ENCODE measurements at places on chromosomes 1 and 21. TPM values are rescaled to one million over a fixed set of nuclear protein-coding genes. Genes with fewer than 3 reads are reported as not detected.

DNA sequence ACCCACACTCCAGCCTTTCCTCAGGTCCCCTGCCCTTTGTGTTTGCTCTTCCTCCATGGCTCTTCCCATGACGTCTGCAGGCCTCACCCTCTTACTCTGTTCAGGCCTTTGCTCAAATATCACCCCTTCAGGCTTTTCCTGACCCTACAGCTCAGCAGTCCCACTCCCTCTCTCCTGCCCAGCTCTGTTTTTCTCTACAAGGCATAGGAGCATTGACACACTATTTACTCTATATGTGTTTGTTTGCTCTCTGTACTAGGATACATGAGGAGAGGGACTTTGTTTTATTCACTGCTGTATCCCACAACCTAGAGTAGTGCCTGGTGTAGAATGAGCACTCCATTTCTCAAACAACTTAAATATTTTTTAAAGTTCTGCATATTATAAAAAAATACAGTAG lies 107.4 kb upstream of the COA6 start:
- no peak for DNase-seq
- H3K4me3 ChIP-seq: no peak overlapping the region
- H3K27ac ChIP-seq: no peak overlapping the region
- H3K4me1 ChIP-seq: no peaks in the 10 kb centered on the region
- H3K36me3 ChIP-seq: no peaks in the 10 kb centered on the region

DNA sequence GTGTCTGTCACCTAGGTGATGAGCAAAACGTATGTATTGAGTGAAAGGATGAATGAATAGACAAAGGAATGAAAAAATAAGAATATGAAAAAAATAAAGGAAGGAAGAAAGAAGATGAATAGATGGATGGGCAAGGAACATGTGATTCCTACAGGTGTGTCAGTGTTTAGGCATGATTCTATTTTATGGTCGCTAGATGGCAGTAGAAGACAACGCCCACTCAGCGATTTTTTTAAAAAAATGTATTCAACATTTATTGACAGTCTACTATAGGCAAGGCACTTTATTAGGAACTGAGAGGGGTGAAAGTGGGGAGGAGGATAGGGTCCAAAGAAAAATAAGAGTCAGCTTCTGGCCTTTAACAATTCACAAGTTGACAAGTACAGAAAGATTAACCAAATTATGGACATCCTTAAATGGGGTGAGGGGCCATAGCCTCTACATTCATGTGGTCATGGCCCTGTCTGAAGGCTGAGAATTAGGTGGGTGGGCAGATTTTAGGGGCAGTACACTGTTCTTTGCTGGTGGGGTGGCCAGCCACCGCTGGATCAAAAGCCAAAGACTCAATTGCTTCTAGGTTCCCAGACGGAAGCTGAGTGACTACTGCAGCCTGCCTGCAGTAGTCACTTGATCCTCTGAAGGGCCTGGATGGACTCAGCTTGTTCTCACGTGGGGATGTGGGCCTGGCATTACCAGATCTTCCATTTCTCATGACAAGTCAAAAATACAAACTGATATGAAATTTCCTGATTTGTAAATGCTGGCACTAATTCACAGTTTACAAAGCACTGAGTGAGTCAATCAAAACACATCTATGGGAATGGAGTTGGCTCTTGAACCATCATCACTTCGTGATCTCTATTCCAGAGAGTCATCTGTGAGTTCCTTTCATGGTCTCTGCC lies 83.9 kb downstream of the FASLG start:
- DNase-seq: peak; percentile 41
- no peaks in the 10 kb centered on the region for H3K36me3 ChIP-seq
- no peaks in the 10 kb centered on the region for H3K27me3 ChIP-seq
- no peak overlapping the region for H3K27ac ChIP-seq
- H3K4me3 ChIP-seq: no peak overlapping the region
- H3K4me1 ChIP-seq: peaks cover 17% of the 10 kb centered on the region

DNA sequence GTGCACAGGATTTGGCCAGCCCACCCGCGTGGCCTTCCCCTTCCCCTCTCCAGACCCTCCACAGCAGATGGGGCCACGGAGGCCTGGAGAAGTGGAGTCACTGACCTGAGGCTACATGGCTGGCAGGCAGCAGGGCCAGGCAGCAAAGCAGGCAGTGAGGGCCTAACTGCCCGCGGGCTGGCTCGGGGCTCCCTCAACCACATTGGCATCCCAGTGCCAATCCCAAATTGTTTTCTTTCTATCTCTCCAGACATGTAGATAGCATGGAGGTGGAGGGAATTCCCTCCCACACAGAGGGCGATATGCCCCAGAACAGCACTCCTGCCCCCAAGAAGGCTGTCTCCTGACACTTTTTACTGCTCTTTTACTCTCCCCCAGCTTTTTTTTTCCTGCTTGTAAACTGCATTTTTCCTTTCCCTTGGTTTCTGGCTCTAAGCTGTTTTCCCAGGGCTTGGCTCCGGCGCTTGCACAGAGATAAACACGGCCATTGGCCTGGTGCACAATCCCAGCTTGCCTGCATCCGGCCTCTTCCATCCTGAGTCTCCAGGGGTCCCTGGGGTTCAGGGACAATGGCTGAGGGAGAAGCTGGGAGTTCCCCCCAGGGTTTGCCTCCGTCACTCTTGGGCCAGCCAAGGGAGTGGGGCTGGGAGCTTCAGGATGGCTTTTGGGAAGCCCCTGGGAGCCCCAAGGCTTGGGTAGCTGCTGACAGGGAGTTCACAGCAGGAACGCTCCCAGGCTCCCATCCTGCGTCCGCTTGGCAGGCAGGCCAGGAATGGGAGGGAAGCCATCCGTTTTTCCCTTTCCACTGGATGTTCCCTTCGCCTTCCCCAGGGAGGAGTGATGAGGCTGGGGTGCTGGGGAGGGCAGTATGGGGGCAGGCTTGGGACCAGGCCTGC lies 7.0 kb downstream of the EPHX1 start:
- no peak overlapping the region for H3K4me3 ChIP-seq
- H3K36me3 ChIP-seq: no peaks in the 10 kb centered on the region
- H3K27me3 ChIP-seq: no peaks in the 10 kb centered on the region
- peak overlapping the region; percentile 83 for H3K27ac ChIP-seq

DNA sequence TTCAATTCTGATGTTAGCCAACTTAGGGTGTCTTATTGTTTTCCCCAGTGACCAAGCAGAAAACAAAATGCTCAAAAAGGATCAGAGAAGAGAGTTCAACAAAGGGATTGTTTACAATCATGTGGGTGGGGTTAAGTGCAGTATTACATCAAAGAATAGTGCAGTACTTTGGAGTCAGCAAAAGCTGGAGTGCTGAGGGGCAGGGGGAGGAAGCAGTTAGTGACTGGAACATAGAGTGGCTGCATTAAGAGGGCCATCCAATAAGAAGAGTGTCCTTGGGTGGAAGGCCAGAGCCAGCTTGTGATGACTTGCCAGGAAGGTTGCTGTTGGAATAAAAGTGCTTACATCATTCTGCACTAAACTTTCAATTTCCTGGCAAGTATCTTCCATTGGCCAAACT lies 175.5 kb downstream of the CYYR1 start:
- H3K27ac ChIP-seq: no peak overlapping the region
- no peaks in the 10 kb centered on the region for H3K4me1 ChIP-seq
- no peaks in the 10 kb centered on the region for H3K27me3 ChIP-seq
- no peak overlapping the region for H3K4me3 ChIP-seq

GRCh38 chr1:27858072-27858948 lies 14.0 kb upstream of the THEMIS2 start:
- no peak overlapping the region for H3K4me3 ChIP-seq
- H3K4me1 ChIP-seq: peaks cover 42% of the 10 kb centered on the region
- DNase-seq: peak; percentile 81
- H3K27me3 ChIP-seq: no peaks in the 10 kb centered on the region

The PTPN14 gene
- 36.8 TPM for total RNA-seq

All from left lung (tissue), 14 donors.